MCF 10A (cell line): ENCODE measurements at places on chromosomes 16 and 17.
A peak's percentile ranks its signal among the peaks of the same experiment; 100 is the strongest.

- DNase-seq, result no peak
- H3K27ac ChIP-seq, result no peak overlapping the region
- peaks cover 21% of the 10 kb centered on the region for H3K36me3 ChIP-seq
- H3K4me1 ChIP-seq, result peaks cover 63% of the 10 kb centered on the region
These were observed 13.7 kb downstream of the KANSL1 start for GRCh38 chr17:46179375-46179999.

- no peak for DNase-seq
- H3K27ac ChIP-seq, result no peak overlapping the region
- no peak overlapping the region for H3K4me3 ChIP-seq
- H3K36me3 ChIP-seq, result peaks cover 53% of the 10 kb centered on the region
- no peaks in the 10 kb centered on the region for H3K27me3 ChIP-seq
These were observed 127.5 kb downstream of the ZNF778 start for GRCh38 chr16:89344846-89345611.

DNA sequence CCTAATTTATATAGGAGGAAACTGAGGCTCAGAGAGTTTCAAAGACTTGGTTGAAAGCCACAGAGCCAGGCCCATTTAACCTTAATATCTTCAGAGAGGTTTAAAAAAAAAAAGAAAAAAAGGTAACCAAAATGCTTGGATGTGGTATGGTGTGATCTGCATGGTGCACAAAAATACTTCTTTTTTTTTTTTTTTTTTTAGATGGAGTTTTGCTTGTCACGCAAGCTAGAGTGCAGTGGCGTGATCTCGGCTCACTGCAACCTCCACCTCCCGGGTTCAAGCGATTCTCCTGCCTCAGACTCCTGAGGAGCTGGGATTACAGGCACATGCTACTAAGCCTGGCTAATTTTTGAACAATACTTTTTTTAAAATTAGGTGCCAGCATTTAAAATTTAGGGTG, 101.8 kb downstream of the XYLT1 start:
- H3K36me3 ChIP-seq, result no peaks in the 10 kb centered on the region
- H3K4me3 ChIP-seq, result no peak overlapping the region

- no peak overlapping the region for H3K4me3 ChIP-seq
- H3K4me1 ChIP-seq, result peaks cover 8% of the 10 kb centered on the region
- no peak overlapping the region for H3K27ac ChIP-seq
- H3K27me3 ChIP-seq, result peaks cover 4% of the 10 kb centered on the region
These were observed 188.3 kb upstream of the WSCD1 start for GRCh38 chr17:5881849-5882248.

DNA sequence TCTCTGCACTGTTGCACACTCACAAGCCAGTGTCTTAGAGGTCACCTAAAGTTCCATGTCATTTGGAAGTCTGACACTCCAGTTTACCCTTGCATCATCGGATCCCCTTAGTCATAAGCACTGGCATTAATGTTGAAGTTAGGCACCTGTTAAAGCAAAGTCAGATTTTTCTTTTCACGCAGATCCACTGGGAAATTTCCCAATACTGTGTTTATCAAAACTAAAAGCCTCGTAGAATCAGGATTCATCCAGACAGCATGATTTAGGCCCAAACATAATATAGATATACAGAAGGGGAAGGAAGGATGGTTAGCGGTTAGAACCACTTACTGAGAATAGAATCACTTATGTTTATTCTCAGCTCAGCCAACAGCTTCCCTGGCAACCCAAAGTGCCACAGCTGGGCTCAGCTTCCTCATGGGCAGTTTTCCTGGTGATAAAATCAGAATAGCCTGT, 30.1 kb upstream of the HAPSTR1 start:
- H3K4me1 ChIP-seq, result peaks cover 9% of the 10 kb centered on the region
- peak; percentile 43 for DNase-seq
- no peak overlapping the region for H3K27ac ChIP-seq
- no peaks in the 10 kb centered on the region for H3K27me3 ChIP-seq
- no peak overlapping the region for H3K4me3 ChIP-seq

GRCh38 chr16:65534121-65534528, 412.3 kb upstream of the CDH11 start:
- no peaks in the 10 kb centered on the region for H3K36me3 ChIP-seq
- H3K27me3 ChIP-seq, result no peaks in the 10 kb centered on the region
- peak; percentile 14 for DNase-seq
- no peak overlapping the region for H3K4me3 ChIP-seq
- no peaks in the 10 kb centered on the region for H3K4me1 ChIP-seq

GRCh38 chr17:66397486-66397885, 95.1 kb downstream of the PRKCA start:
- no peak overlapping the region for H3K4me3 ChIP-seq
- no peak overlapping the region for H3K27ac ChIP-seq
- H3K27me3 ChIP-seq, result no peaks in the 10 kb centered on the region

- no peaks in the 10 kb centered on the region for H3K36me3 ChIP-seq
- H3K27ac ChIP-seq, result peak overlapping the region; percentile 88
- no peaks in the 10 kb centered on the region for H3K27me3 ChIP-seq
- H3K4me1 ChIP-seq, result peaks cover 7% of the 10 kb centered on the region
- peak; percentile 4 for DNase-seq
These were observed 75.9 kb upstream of the PMFBP1 start for GRCh38 chr16:72247821-72248253.

GRCh38 chr17:5027299-5027698, 7.9 kb downstream of the SLC52A1 start:
- H3K27ac ChIP-seq, result no peak overlapping the region
- no peak for DNase-seq
- H3K27me3 ChIP-seq, result no peaks in the 10 kb centered on the region
- peaks cover 14% of the 10 kb centered on the region for H3K36me3 ChIP-seq

GRCh38 chr17:66507103-66507923, 204.9 kb downstream of the PRKCA start:
- peaks cover 48% of the 10 kb centered on the region for H3K4me1 ChIP-seq
- peak overlapping the region; percentile 23 for H3K4me3 ChIP-seq
- peak; percentile 85 for DNase-seq
- H3K27ac ChIP-seq, result peak overlapping the region; percentile 79
- H3K27me3 ChIP-seq, result no peaks in the 10 kb centered on the region

GRCh38 chr16:19559242-19559910, 3.9 kb downstream of the VPS35L start:
- H3K27ac ChIP-seq, result no peak overlapping the region
- H3K4me3 ChIP-seq, result no peak overlapping the region
- DNase-seq, result peak; percentile 69
- H3K36me3 ChIP-seq, result peaks cover 6% of the 10 kb centered on the region
- H3K27me3 ChIP-seq, result no peaks in the 10 kb centered on the region

DNA sequence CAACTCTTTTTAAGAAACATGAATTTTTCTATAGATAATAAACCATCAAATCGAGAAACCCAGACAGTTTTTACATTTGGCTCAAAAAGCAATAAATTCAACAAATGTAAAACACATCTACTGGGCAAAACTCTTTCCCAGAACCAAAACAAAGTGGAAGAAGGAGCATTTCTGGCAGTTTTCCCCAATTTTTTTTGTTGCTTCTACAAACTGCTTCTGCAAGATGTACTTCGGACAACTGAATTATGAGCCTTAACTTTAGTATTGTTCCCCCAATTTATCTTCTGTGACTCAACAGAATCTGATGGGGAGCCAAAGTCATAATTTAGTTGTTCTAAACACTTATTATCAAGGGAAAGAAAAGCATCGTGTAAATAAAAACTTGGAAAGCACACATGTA, 1047.2 kb downstream of the CDH11 start:
- no peaks in the 10 kb centered on the region for H3K27me3 ChIP-seq
- no peak overlapping the region for H3K27ac ChIP-seq
- DNase-seq, result no peak
- H3K36me3 ChIP-seq, result no peaks in the 10 kb centered on the region
- no peak overlapping the region for H3K4me3 ChIP-seq

- peaks cover 42% of the 10 kb centered on the region for H3K36me3 ChIP-seq
- no peaks in the 10 kb centered on the region for H3K27me3 ChIP-seq
- peak; percentile 61 for DNase-seq
These were observed 6.6 kb upstream of the HEXIM2 start for GRCh38 chr17:45155029-45155428.

- H3K4me3 ChIP-seq, result no peak overlapping the region
- no peaks in the 10 kb centered on the region for H3K27me3 ChIP-seq
- no peak overlapping the region for H3K27ac ChIP-seq
These were observed 38.8 kb upstream of the PVALEF start for GRCh38 chr17:81126281-81127132.

DNA sequence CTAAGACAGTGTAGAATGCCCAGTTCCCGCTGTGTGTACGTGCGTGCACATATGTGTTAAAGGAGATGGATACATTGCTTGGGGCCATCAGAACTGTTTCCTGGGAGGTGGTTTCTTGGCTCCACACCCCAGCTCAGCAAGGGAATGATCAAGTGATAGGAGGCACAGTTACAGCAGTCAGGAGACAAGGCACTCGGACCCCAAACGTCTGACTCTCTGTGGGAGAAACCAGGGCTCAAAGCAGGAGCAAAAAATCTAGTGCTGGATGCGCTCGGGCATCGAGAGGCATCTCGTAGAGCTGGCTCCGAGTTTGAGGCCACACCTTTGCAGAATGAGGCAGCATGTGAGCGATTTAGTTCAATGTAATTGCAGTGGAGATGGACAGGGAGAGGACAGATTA, 71.9 kb downstream of the RBBP6 start:
- peaks cover 42% of the 10 kb centered on the region for H3K27me3 ChIP-seq
- no peak for DNase-seq
- H3K36me3 ChIP-seq, result no peaks in the 10 kb centered on the region

- H3K27ac ChIP-seq, result no peak overlapping the region
- H3K36me3 ChIP-seq, result no peaks in the 10 kb centered on the region
- H3K4me3 ChIP-seq, result no peak overlapping the region
- no peak for DNase-seq
These were observed 48.7 kb downstream of the TEX14 start for GRCh38 chr17:58643147-58643546.

GRCh38 chr16:28829747-28830146, 6.9 kb downstream of the ATXN2L start:
- no peak overlapping the region for H3K4me3 ChIP-seq
- H3K27me3 ChIP-seq, result no peaks in the 10 kb centered on the region
- DNase-seq, result no peak
- H3K36me3 ChIP-seq, result peaks cover 89% of the 10 kb centered on the region
- H3K27ac ChIP-seq, result no peak overlapping the region
- peaks cover 16% of the 10 kb centered on the region for H3K4me1 ChIP-seq

DNA sequence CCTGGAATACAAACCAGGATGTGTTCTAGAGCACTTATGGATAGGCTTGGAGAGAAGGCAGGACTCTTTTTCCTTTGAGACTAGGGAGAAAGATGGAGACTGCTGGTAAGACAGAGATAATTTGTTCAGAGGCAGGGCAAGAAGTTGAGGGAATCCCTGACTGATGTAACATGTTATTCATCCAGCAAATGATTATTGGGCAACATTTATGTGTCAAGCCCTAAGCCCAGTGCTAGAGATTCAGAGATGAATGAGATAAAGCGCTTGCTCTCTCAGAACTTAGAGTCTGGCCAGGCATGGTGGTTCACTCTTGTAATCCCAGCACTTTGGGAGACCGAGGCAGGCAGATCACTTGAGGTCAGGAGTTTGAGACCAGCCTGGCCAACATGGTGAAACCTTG, 47.8 kb upstream of the NUFIP2 start:
- peaks cover 32% of the 10 kb centered on the region for H3K27me3 ChIP-seq
- DNase-seq, result peak; percentile 49
- no peaks in the 10 kb centered on the region for H3K36me3 ChIP-seq
- H3K4me1 ChIP-seq, result peaks cover 11% of the 10 kb centered on the region
- no peak overlapping the region for H3K4me3 ChIP-seq

DNA sequence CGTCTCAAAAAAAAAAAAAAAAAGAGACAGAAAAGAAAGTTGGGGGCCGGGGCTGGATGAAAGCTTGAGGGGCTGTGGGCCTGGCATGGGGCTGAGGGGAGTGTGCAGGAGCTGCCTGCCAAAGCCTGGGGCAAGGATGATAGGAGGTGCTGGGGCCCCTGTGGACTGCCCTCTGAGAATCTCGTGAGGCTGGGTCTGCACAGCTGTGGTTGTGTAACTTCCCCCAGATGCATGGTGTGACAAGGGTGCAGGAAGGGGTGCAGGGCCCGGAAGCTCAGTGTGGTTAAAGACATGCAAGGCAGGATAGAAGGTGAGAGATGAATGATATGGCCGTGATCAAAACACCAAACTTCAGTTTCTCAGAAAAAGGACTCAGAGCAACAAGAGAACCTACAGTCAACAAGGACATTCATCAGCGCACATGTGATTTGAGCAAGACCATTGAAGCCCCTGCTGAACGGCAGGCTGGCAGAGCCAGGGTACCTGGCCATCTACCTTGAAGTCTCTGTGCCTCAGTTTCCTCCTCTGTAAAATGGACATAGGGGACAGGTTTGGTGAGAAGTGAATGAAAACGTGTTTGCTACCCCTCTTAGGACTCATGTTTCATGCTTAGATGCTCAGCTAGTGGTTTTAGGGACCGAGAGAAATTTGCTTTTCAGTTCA, 9.6 kb downstream of the IL32 start:
- no peaks in the 10 kb centered on the region for H3K4me1 ChIP-seq
- H3K36me3 ChIP-seq, result no peaks in the 10 kb centered on the region
